Activated CD4-positive, alpha-beta T cell treated with anti-CD3 and anti-CD28 coated beads for 4 hours (primary cell): ENCODE measurements at places on chromosomes 1 and 21.

DNA sequence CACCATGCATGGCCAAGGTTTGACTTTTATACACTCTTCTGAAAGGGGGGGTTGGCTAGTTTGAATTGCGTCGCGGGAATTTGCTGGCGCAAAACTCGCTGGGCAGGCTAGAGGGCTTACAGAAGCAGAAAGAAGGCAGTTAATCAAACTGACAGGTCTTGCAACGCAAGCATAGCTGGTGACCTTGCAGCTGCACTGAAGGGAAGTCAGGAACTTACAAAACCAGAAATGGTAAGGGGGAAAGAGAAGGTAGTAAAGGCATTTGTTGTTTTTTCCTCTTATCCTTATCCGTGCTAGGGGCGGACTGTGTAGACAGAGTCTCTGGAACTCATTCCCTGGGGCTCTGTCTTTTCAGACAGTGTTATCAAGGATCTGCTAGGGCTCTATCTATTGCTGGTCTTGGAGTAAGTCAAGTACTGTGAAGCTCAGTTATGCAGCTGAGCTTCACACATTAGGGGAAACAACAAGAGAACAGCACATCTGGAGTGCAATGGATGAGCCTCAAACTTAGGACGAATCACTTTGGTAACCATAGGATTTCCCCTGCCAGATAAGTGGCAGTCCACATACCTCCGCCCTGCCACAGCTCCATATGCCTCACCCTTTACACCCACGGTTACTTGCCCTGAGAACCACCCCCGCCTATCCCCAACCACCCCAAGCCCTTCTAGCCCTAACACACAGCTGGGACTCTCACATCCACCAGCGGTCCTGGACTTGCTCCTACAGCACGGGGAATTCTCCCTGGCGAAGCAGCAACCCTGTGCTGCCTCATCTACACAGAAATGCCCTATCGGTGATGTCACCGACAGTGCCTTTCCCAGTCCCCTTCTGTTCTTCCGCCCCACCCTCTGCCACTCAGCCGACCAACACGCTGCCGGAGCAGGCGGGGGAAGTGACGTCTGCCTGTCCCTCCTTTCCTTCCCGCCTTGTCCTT is 251.4 kb downstream of the FAM72C start:
- DNase-seq = no peak

DNA sequence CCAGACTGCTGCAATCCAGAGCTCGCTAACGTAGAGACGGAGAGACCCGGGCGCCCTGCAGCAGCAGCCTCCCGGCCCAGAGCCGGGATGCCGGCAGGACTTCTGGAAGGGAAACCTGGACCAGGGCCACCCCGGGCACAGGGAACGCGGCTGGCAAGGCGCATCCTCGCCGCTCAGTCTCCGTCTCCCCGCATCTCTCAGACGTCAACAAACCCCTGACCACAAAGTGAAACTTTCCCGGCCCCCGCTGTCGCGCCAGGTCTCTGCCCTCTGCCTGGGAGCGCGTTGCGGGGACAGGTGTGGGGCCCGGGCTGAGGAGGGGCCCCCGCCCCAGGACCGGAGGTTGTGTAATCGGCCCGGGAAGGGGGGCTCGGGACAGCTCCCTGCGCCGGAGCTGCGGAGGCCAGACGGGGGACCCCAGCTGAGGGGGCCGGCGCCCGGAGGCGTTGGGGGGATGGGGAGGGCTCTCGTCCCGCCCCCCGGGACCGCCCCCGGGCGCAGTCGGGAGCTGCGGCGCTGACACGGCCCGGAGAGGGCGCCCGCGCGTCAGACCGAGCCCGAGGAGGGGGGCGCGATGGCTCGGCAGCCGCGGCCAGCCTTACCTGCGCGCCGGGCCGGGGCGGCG is 116.6 kb upstream of the HIVEP3 start:
- no peak for DNase-seq

DNA sequence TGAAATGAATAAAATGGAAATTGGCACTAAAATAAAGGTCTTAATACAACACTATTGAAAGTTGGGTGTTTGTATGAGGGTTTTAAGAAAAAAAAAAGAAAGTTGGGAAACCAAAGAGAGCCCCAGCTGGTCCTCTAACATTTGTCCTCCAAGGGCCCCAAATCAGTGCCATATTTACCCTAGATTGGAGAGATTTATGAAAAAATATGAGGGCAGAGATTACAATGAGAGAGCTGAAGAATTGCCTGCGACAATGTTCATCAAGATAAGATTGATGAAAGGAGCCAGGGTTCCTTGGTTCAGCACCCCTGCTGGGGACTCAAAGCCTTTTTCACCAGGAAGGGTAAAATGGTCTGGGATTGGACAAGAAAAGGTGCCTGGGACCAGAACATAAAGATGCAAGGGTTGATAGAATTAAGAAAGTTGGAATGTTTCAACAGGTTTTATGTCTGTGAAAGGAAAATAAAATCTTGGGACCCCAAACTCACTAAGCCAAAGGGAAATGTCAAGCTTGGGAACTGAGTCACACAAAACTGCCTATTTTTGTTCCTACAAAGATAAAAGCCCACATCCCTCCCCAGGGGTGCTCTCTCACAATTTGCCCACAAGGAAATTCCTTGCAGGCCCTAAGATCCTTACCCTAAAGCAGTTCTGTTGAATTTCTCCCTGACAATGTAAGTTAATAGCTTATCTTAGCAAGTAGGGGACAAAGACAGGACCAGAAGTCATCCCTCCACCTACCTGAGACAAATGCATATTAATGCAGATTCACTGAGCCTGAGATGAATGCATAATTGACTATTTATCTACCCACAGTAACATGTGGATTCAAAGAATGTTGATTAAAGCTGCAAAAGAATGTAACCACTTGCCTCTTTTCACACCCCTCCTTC is 26.8 kb downstream of the CBR1 start:
- DNase-seq = no peak

DNA sequence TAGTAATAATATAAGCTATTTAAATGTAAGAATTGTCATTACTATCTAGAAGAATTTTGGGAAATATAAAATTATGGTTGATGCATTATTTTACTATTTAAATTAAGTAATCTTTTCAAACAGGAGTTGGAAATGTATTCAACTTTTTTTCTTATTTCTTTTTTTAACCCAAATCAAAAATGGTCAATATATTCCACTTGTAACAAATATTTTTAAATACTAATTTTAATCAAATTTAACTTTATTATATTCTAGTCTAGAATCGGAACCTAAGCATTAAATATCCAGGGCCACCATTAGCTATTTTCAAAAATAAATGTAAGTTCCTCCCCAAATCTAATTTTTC is 37.2 kb upstream of the S1PR1 start:
- DNase-seq = no peak

- DNase-seq = no peak
Observed at GRCh38 chr1:75615613-75616435, 4.9 kb upstream of the SLC44A5 start.

GRCh38 chr1:85333186-85333585 is 56.8 kb upstream of the BCL10 start:
- DNase-seq = no peak

DNA sequence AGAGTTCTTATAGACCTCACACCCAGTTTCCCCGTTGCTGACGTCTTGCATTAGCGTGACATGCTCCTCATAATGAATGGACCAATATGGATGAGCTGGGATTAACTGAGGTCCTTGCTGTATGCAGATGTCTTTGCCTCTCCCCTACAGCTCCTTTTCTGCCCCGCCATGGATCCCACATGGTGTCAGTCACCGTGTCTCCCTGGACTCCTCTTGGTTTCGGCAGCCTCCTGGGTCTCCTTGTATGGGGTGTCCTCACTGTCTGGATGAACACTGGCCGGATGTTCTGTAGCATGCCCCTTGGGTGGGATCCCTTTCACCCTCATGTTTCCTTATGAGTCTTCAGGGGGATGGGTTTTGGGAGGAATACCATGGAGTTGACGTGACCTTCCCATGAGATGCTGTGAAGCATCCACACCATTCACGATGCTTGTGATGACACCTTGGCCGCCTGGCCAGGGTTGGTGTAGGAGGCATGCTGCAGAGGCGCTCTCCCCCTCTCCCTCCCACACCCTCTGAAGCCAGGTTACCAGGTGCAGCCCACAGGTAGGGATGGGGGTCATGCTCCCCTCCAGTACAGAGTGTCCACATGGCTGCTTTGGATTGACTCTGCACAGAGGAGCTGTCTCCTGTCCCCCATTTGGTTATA is 4.4 kb downstream of the GJC2 start:
- no peak for DNase-seq

DNA sequence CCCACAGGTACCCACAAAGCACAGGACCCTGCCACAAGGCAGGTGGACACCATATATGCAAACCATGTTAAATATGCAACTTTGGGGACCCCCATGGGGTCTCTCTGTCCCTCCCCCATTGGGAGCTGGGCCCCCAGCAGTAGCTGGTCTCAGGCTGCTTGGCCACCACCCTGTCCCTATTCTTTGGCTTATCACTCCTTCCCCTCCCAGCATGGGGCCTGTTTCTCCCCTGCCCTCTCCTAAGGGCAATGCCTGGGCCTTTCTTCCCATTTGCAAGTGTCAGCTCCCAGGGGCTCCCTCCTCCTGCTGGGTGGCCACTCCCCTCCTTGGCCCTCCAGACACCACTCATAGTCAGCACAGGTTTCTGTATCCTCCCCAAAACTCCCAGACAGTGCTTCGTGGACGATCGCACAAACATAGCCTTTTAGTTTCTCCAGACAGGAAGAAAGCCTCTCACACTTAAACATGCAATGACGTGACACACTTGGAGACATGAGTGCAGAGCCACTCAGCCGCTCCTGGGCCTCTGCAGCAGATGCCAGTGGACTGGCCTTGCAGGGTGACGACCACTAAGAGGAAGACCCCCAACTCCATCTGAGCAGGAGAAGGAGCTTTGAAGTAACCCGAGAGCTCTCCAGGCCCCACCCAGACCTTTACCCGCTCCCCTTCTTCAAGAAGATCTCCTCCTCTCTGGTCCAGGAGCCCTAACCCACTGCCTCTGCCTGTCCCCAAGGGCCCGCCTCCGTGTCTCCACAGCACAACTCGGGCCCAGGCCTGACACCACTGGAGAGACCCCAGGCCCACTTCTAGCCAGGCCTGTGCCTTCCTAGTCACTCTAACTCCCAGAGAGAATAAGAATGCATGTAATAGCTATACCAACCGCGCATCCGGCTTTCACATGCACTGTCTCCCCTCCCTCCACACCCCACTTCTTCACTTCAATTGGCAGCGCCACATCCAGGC is 22.9 kb downstream of the CITED4 start:
- DNase-seq = no peak

- DNase-seq = no peak
Observed at GRCh38 chr1:243471754-243472745, 216.2 kb downstream of the SDCCAG8 start.

DNA sequence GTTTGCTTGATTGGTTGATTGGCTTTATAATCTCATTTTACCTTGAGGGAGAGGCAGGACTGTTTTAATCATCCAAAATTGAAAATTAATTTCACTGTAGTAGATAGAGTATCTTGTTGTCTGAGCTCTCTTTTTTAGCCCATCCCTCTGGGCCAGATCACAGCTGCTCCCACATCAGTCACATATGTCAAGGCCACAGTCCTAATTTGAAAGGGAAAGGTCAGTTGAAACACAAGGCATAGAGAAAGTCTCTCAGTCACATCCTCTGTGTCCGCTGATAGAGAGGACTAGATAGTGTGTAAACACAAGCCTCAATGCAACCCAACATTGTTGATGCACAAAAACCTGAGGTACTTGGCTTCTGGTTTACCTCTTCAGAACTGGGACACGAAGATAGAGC is 6.8 kb downstream of the C1orf74 start:
- no peak for DNase-seq

- DNase-seq = no peak
Observed at GRCh38 chr1:55592122-55592521, 377.0 kb upstream of the USP24 start.

DNA sequence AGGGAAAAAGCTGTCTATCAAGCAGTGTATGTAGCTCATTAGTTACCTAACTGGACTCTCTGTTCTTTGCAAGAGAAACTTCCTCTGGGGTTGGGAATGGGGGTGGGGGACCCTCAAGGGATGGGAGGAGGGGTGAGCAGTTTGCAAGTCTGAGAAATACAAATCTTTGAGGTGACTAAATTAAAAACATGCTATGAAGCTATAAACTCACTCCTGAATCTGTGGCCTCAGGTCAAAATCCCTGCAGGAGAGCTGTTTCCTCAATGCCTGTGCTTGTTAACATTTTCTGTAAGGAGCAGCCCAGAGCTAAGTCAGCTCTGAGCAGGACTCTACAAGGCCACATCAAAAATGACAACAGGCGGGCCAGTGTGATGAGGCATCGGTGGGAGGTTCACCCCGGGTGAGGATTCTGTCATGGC is 32.8 kb upstream of the PTPRC start:
- no peak for DNase-seq

DNA sequence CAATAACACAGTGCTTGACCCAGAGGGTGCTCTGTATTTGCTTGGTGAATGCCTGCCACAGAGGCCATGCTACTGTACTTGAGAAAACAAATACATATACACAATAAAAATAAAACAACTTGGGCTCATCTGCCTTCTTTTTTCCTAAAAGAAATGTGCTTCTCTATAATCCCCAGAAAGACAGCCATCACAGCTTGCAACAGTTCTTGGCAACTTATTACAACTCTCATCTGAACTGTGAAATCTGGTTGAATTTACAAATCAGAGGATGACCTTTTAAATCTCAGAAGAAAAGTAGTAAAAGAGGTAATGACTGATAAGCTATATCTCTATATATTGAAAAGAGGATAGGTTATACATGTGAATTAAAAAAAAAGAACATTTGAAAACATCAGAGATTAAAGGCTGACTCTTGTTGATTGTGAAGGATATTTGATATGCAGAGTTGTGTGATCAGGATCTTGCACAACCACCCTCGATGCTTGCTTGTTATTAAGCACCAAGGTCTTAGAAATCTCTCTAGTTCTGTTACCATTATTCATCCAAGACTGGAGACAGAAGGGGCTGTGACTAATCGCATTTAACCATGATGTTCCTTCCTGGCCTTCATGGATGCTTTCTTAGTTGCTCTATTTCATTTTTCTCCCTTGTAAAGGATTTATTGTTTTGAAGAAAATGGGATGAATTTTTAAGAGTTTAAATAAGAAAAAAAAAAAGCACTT is 213.4 kb downstream of the APP start:
- DNase-seq = no peak

- DNase-seq = no peak
Observed at GRCh38 chr1:78410643-78411042, 80.1 kb upstream of the PTGFR start.

GRCh38 chr21:42193131-42193671 is 25.7 kb upstream of the ABCG1 start:
- DNase-seq = peak; percentile 41

- DNase-seq = no peak
Observed at GRCh38 chr1:156225677-156226014, 12.8 kb downstream of the PMF1 start.

GRCh38 chr1:150516050-150516591 is 569 bp downstream of the FALEC start:
- no peak for DNase-seq

- DNase-seq = no peak
Observed at GRCh38 chr1:10171995-10172669, 38.2 kb upstream of the KIF1B start.

GRCh38 chr1:41357451-41358101 is 3.7 kb upstream of the FOXO6 start:
- no peak for DNase-seq
